Stimulated activated CD8-positive, alpha-beta memory T cell treated with anti-CD3 and anti-CD28 coated beads, Interleukin-7, amount 100 ng/mL, for 24 hours (primary cell): ENCODE measurements at places on chromosomes 11 and 22.

- DNase-seq = no peak
Observed at GRCh38 chr22:36999463-36999862, 19.8 kb downstream of the TST start.

GRCh38 chr22:22210375-22210774 is 34.2 kb upstream of the VPREB1 start:
- peak; percentile 15 for DNase-seq

DNA sequence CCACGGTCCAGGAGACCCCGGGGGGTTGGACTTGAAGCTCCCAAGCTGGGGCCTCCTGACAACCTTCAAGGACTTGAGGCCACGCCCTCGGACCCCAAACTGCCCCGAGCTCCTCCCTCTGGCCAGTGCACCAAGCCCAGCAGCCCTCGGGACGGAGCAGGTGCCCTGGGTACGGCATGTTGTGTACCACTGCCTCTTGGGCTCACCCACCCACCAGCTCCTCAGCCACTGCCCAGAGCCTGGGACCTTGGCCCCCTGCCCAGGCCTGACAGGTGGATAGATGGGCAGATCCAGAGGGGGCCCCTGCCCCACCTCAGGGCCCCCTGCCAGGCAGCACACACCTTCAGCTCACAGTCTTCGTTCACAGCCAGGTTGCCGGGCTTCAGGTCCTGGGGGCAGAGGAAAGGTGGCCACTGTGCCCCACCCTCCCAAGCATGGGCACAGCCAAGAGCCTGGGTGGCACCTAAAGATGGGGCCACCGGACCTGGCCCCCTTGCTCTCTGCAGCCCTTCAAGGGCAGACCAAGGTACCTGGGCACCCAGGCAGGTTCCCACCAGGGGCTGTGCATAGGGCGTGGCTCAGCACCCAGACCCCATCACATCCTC is 5.1 kb downstream of the MAPK12 start:
- DNase-seq = no peak

- DNase-seq = no peak
Observed at GRCh38 chr22:46363611-46364321, 28.3 kb downstream of the TRMU start.

- DNase-seq = no peak
Observed at GRCh38 chr11:69351460-69351859, 57.5 kb downstream of the MYEOV start.

DNA sequence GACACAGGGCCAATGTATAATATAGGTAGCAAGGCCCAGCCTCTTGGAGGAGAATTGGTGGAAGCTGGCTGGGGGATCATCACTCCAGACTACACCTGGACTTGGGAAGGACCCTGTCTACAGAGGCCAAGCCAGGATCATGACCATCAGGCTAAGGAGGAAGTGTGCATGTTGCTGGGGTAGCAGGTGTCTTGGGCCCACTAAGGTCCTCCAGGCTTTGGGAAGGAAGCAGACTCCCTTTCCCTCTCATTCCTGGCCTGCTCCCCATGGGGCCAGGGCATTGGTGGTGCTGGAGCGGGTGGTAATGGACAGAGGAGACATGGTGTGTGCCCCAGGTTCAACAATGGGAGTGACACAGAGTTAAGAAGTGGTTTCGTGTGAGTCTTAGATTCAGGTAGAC is 16.0 kb upstream of the TUB start:
- no peak for DNase-seq

DNA sequence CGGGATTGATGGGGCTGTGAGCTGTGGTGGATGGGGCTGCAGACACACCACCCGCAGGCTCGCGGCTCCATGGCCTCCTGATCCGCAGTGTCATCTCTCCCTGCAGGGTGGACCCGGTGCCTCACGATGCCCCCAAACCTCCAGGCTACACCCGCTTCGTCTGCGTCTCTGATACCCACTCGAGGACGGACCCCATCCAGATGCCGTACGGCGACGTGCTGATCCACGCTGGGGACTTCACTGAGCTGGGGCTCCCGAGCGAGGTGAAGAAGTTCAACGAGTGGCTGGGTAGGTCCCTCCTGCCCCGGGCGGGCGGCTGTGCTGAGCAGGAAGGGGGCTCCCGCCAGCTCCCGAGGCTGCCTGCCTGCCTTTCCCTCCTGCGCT is 23.1 kb downstream of the MPPED1 start:
- DNase-seq = no peak

- no peak for DNase-seq
Observed at GRCh38 chr11:95734009-95734572, 55.5 kb downstream of the FAM76B start.

- no peak for DNase-seq
Observed at GRCh38 chr22:49192180-49192856, 635.4 kb downstream of the BRD1 start.

DNA sequence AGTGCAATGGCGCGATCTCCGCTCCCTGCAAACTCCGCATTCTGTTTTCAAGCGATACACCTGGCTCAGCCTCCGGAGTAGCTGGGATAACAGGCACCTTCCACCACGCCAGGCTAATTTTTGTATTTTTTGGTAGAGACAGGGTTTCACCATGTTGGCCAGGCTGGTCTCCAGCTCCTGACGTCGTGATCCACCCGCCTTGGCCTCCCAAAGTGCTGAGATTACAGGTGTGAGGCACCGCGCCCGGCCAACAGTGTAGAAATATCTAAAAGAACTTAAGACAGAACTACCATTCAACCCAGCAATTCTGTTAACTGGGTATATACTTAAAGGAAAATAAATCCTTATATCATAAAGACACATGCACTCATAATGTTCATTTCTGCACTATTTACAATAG is 335.3 kb upstream of the LUZP2 start:
- DNase-seq = no peak

DNA sequence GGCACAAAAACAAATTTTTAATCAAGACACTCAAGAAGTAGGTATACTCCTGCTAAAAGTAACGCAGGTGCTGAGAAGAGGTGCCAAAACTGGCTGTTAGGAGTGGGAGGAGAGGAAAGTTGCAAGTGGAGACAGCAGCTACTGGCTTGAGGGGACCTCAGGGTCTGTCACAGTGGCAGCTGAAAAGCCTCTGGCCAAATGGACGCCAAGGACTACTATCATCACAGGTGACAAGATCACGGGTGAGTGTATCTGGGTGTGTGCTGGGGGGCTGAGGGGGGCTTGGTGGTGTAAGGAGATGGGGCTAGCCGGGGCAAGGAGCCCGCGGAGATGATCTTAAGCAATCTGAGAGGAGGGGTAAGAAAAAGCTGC is 687 bp downstream of the ZNF202 start:
- no peak for DNase-seq

DNA sequence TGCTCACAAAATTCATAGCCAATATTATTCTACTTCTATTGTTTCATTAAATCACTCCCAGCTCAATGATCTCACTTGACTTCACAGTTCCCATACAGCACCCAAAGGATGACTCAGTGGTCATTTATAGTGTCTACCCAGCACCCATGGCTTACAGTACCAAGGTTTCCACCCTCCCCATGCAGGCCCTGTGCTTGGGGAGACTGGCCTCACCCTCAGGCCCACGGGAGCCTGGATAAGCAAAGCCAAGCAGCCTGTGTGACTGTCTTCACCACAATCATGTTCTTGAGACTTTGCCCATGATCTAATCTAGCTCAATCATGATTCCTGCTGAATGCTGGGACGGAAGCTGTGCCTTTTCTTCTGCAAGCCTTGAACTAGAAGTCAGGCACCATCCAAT is 97.6 kb downstream of the SLC36A4 start:
- no peak for DNase-seq

- DNase-seq = no peak
Observed at GRCh38 chr11:72534371-72535193, 100.3 kb upstream of the CLPB start.

DNA sequence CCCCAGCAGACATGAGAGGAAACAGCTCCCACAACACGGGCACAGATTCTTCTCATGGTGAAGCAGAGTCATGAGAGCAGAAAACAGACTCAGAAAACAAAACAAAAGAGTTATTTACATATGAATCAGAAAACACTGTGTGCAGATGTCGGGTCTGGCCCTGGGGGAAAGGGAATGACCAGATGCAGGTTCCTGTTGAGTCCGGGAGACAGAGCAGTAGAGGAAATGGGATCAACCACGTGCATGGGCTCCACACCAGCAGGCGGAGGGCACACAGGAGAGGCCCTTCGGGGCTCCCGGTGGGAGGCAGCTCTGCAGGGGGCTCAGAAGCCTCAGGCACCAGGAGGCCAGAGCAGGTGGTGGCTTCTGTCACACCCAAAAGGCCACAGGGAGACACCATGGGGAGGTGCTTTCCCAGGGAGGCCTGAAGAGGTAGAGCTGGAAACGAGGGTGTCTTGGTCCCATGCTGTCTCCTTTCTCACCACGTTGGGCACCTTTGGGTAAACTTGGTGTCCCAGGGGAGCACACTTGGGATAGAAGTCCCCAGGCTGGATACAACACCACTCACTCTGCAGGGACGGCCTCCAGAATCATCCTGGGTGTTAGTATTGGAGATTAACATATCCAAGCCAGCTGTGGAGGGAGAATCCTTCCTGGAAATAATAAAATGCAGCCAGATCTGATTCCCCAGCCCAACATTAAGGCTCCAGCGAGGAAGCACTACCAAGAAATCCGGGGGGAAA is 764.7 kb downstream of the BRD1 start:
- no peak for DNase-seq

DNA sequence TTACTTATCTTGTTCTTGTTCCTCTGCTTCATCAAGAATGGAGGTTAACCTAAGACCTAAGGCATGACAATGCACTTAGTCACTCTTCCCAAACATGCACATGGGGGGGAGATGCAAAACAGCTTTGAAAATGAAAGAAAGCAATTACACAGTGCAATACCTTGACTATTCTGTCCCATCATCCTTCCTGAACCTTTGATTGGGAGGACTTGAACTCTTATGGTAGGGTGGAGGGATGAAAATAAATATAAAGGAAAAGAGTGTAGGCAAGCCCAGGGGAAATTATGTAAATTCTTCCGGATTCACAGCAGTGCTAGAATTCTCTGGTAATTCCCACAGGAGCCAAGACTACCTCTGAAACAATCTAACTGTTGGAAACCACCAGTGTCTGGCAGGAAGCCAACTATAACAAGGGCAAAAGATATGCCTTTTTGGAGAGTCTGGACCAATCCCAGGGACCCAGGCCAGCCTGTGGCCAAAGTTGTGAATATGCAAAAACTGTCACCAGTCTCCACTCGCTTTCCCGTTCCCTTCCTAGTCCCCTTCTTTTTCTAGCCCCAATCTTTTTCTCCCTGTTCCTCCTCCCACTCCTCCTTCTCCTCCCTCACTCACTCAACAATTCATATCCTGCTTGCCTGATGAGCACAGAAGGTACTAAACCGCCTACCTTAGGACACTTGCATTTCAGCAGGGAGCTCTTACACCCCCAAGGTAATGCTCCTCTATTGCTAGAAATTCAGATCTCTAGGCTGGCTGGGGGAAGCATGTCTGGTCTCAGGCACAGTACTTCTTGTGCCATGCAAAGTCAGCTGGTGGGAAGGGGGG is 2.5 kb upstream of the RCN1 start:
- DNase-seq = no peak

- no peak for DNase-seq
Observed at GRCh38 chr11:118819334-118820024, 28.5 kb upstream of the DDX6 start.

GRCh38 chr11:32529994-32530588 is 53.5 kb upstream of the EIF3M start:
- no peak for DNase-seq

GRCh38 chr11:88352139-88352538 is 14.6 kb upstream of the CTSC start:
- no peak for DNase-seq

- DNase-seq = peak; percentile 64
Observed at GRCh38 chr22:30649430-30650007, 13.9 kb downstream of the SLC35E4 start.

DNA sequence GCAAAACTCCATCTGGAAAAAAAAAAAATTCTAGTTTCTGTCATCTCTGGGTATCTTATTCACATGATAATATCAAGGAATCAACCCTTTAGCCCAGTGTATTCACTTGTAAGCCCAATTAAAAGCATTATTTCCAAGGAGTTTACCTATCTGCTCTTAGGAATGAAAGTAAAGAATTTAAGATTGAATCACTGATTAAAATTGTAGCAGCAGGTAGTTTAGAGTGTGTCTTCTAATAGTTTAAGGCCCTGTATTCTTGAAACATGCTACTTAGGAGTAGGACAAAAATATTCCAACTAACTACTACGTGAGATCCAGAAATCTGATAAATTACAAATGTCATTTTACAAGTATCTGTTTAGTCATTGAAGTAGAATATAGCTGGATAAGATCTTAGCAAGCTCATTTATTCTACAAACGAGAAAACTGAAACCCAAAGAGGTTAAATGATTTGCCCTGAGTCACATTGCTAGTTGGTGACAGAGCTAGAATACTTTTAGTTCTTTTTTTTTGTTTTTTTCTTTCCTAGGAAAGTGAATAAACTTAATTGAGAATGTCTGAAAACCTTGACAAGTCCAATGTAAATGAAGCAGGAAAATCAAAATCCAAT is 4.0 kb downstream of the TCP11L1 start:
- no peak for DNase-seq

GRCh38 chr22:44618400-44618799 is 83.6 kb upstream of the PRR5 start:
- DNase-seq = no peak

- no peak for DNase-seq
Observed at GRCh38 chr11:128835741-128836430, 31.2 kb downstream of the KCNJ1 start.

- no peak for DNase-seq
Observed at GRCh38 chr11:127000981-127001380, 411 bp upstream of the KIRREL3 start.

GRCh38 chr11:120840661-120841060 is 183.2 kb upstream of the TBCEL start:
- DNase-seq = no peak

DNA sequence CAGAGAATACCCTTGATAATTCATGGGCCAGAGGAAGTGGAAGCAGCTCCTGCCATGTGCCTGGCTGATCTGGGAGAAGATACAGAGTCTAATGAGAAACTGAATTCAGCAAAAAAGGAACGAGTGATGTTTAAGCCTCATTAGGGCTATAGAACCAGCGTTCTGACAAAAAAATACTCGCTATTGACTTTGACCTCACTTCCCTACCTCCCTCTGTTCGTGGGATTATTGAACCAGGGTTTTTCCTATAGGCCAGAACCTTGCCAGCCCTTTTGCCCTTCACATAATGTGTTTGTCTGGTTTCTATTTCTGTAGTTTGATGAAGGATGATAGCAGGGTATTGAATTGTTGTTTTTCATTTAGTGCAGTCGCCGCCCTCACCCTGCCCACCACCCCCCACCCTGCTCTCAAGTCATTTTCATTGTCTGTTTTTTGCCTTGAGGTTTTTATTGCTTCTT is 7.6 kb upstream of the RBFOX2 start:
- DNase-seq = no peak

DNA sequence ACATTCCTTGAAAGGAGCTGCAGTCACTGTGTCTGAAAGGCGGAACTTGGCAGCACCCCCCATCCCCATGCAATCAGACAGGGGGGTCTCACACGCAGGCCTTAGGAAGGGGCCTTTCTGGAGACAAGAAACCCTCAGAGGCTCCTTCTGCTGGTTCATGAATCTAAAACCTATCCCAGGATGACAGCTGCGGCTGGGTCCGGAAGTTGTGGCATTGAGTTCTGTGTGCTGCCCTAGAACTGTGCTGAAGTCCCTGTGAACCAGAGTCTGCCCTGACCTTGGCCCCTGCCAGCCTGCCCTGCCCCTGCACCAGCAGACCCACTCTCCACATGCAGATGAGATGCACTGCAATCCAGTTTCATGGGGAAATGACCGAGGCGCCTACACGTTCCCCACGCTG is 268.0 kb downstream of the CTTN start:
- DNase-seq = no peak
